SW 1271 (cell line): ENCODE measurements at places on chromosomes 6 and 20.

GRCh38 chr6:105739764-105740163 is 336.9 kb upstream of the PREP start:
- no peak for DNase-seq

DNA sequence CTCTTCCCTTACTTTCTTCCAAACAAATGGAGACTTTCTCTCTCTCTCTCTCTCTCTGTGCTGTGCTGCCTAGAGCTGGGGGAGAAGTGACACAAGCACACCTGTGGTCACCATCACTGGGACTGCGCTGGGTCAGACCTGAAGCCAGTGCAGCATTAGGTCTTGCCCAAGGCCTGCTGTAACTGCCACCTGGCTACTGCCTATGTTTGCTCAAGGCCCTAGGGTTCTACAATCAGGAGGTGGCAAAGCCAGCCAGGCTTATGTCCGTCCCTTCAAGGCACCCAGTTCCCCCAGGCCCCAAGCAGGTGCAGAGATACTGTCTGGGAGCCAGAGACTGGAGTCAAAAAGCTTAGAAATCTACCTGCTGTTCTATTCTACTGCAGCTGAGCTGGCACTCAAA is 49.4 kb upstream of the TOP1 start:
- DNase-seq, result no peak

GRCh38 chr6:53754330-53754729 is 40.5 kb upstream of the LRRC1 start:
- DNase-seq, result no peak

- no peak for DNase-seq
Measured at GRCh38 chr6:14638906-14639761, 521.6 kb downstream of the CD83 start.

DNA sequence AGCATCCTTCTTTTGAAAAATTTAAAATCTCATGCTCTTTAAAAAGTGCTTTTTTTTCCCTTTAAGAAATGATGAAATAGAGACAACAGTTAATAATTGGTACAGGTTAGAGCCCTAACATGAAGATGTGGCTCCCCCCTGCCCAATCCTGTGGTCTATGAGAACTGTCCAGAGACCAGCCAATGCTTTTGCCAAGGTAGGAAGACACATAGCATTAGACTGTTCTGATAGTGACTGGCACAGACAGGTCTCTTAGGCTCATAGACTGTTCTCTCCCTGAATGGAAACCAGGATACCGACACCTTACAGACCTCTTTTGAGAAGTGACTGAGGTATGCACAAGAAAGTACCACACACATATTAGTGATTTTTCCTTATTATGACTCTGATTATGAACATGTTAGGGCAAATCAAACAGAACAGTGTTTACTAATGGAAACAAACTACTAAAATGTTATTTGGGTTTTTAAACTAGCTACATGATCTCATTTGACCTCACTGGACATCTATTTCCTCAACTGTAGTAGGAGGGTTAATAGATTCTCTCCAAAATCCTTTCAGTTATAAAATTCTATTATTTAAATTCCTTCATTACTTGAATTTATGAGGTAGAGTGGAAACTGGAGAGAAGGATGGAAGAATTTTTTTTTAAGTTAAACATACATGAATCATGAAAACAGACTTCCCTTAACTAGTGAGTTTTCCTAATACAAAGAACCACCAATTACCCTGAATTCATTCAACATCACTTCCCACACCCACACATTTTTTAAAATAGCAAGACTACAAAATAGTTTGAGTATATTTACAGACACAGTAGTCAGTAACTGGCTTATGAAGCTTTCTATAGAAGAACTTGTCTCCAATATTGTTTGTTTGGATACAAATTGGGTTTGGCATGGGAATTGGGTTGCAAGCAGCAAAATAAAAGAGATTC is 120.4 kb downstream of the OGFRL1 start:
- DNase-seq, result no peak

- DNase-seq, result peak; percentile 81
Measured at GRCh38 chr20:36919715-36920333, 31.7 kb downstream of the SAMHD1 start.

GRCh38 chr6:7157752-7158616 is 50.2 kb downstream of the RREB1 start:
- DNase-seq, result no peak

DNA sequence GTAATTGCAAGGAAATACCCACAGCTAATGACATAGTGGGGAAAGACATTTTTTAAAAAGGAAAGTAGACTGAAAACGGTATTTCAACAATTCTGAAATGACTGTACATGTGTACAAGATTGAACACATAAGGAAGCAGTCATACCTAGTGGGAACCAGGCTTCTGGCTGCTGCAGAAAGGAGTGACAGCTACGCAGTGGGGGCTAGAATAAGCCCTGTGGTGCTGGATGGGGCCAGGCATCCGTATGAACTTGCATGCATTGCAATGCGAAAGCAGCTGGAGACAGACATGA is 54.9 kb upstream of the GPR31 start:
- DNase-seq, result no peak

DNA sequence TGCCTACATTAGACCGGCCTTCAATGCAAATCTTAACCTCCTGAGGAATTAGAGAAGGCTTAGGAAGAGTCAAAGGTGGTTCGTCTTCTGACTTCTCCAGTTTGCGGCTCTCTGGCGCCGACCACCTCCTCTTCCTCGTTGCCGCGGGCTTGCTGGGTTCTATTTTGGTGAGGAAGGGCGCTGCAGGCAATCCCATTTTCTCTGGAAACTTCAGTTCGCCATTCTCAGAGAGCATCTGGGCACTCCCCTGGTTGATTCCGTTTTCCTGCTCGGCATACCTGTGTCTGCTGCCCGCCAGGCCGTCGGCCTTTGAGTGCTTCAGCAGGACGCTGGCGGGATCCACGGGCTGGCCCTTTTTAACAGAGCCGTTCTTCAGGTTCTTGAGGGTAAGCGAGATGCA is 67.9 kb downstream of the GMPR start:
- no peak for DNase-seq

- no peak for DNase-seq
Measured at GRCh38 chr6:25169553-25169952, 109.6 kb upstream of the CARMIL1 start.

- no peak for DNase-seq
Measured at GRCh38 chr6:136526937-136527336, 23.3 kb downstream of the MAP7 start.

DNA sequence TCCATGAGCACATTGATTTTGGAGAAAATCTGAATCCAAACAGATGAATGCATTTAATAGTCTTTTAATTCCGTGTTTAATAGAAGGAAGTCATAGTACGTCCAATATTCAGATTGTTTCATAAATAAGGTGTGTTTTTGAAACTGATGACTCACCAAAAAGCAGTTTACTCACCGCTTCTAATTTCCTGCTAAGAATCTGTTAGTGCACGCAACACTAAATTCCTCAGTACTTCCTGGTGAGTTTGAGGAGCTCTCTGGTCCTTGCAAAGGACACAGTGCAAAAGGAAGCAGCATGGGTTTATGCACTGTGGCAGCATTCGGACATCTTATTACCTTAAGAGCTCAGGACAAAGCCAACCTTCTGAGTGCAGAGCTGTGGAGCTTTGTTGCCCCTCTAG is 2.3 kb upstream of the ADGRF1 start:
- DNase-seq, result peak; percentile 61
